ENCODE measurements at places on chromosomes 13 and 19.

GRCh38 chr13:25330541-25330940 lies 29.1 kb downstream of the NUP58 start:
- no peak for DNase-seq

DNA sequence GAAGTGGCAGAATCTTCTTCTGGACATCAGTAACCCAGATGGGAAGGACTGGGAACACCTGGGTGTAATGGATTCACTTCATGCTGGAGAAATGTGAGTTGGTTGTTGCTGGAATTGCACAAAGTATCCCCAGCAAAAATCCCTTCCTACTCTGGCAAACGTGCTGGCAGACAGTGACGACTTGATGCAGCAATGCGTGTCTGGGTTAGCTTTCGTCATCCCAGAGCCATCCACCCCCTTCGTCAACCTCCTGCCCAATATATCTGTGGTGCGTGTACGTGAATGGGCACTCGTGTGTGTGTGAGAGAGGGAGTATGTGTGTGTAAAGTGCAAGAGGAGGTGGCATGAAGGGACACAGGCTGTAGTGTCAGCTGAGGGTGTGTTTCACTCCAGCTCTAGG lies 70.9 kb downstream of the TM9SF2 start:
- no peak for DNase-seq

DNA sequence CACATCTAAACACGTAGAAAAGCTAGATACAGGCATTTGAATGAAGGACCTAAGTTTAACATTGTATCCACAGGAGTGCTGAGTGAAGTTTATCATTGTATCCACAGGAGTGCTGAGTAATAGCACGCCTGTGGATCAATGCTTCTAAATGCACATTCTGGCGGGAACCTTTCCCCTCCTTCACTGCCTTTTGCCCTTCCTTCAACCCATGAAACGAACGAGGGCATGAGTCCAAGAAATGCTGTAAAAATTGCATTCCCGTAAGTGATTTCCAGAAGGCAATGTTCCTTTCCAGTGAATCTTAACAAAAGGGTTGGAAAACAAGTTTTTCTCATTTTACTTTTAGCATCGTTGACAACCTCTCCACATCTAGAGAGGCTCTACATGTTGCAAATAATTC lies 88.1 kb downstream of the ZDHHC20 start:
- no peak for DNase-seq

- no peak for DNase-seq
These were observed 1.6 kb downstream of the LMNB2 start for GRCh38 chr19:2454962-2455850.

- no peak for DNase-seq
These were observed 271.8 kb upstream of the HTR2A start for GRCh38 chr13:47168618-47169017.

Data from astrocyte of the hippocampus (primary cell).